ENCODE measurements at places on chromosomes 2 and 18.

- DNase-seq: no peak
Measured at GRCh38 chr2:207217442-207217841, 51.7 kb upstream of the KLF7 start.

GRCh38 chr2:137659616-137660015, 304.7 kb upstream of the HNMT start:
- DNase-seq: peak; percentile 57

DNA sequence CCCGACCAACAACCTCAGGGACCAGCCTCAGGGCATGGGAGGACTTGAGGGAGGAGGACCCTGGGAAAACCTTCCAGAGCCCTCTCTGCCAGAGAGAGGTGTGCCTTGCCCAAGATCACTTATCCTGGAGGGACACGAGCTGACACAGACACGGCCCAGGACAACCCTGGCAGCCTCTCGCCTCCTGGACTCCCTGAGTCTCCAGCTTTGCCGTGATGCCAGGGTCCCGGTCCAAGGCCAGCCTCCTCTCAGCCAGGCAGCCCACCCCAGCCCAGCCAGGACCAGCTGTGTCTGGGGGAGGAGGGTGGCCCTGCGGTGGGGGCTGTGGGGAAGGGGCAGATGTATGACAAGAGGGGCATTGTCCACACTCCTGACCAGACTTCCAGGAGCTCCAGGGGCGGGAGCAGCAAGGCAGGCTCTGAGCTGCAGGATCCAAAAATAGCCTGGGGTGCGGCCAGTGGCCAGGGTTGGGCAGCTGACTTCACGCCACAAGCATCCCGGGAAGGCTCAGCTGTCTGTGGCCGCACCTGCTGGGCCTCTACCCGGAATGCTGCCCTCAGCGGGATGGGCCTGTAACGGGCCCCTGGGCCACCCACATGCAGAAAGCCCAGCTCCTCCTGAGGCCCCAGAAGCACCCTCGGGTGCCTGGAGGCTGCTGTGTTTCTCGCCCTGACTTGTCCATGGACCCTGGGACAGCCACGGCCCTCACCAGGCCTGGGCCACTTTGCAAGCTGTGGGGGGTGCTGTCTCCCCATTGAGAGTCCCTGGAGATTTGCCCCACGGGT, 65.5 kb upstream of the GPC1 start:
- DNase-seq: peak; percentile 98

GRCh38 chr2:30978044-30978443, 160.2 kb downstream of the GALNT14 start:
- DNase-seq: no peak

- DNase-seq: no peak
Measured at GRCh38 chr2:33343387-33343895, 133.0 kb upstream of the RASGRP3 start.

GRCh38 chr2:237588044-237588696, 2.4 kb downstream of the RAB17 start:
- no peak for DNase-seq

GRCh38 chr18:24878289-24878688, 417.9 kb downstream of the HRH4 start:
- peak; percentile 59 for DNase-seq

- no peak for DNase-seq
Measured at GRCh38 chr18:22939649-22940048, 6.5 kb downstream of the RBBP8 start.

- DNase-seq: no peak
Measured at GRCh38 chr2:11923935-11924334, 177.5 kb downstream of the LPIN1 start.

- DNase-seq: no peak
Measured at GRCh38 chr18:76978616-76979015, 154.0 kb downstream of the MBP start.

GRCh38 chr2:62344472-62344871, 148.6 kb downstream of the B3GNT2 start:
- DNase-seq: no peak

DNA sequence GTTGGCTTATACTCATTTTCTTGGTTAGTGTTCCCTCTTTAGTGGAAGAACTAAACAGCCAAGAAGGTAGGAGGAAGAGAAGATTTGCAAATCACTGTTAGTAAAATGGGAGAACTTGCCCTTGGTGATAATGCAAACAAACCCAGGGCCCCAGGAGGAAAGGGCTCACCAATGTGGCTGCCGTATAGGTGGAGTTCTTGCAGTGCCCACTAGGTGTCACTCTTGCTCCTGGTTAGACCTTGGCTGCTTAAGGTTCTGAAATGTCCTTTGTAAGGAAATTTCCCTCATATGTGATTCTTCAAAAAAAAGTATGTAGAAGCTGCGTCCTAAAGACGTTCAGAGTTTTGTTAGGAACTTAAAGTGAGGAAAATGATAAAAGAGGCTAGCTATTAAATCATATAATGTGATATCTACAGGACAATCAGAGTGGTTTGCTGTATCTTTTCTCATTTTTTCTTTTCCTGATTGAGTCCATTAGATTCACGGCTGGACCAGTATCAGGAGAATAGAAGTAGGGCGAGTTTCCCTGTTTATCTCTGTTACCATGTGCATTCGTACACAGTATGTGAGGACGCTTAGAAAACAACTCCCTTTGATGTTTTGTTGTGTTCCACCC, 48.6 kb downstream of the RPIA start:
- peak; percentile 79 for DNase-seq

- DNase-seq: no peak
Measured at GRCh38 chr2:9076210-9076609, 72.7 kb upstream of the MBOAT2 start.

DNA sequence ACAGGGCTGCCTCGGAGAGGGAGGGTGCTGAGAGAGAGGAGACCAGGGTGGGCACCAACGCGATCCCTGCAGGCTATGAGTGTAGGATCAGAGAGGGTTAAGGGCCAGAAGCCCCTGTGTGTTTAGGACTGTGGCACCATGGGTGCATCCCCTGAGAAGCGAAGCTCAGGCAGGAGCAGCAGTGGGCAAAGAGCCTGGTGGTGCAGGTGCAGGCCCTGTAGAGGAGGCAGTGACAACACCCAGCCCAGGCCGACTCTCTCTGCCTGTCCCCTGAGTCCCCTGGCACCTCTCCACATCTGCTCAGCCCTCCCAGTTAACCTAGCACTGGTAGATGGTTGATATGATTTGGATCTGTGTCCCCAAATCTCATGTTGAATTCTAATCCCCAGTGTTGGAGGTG, 139.8 kb downstream of the RNF152 start:
- DNase-seq: no peak

- DNase-seq: no peak
Measured at GRCh38 chr2:696999-697627, 19.9 kb upstream of the TMEM18 start.

GRCh38 chr18:22282311-22283115, 113.1 kb downstream of the GATA6 start:
- no peak for DNase-seq

DNA sequence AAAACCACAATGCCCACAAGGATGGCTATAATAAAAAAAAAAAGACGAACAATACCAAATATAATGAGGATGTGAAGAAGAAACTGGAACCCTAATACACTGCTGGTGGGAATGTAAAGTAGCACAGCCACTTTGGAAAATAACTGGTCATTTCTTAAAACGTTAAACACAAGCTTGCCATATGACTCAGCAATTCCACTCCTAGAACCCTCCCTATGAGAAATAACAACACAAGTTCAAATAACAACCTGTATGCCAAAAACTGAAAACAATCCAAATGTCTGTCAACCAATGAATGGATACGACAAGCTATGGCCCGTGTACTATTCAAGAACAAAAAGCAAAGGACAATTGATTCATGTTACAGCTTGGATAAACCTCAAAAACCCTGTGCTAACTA, 7.0 kb upstream of the ALPK2 start:
- DNase-seq: peak; percentile 35

DNA sequence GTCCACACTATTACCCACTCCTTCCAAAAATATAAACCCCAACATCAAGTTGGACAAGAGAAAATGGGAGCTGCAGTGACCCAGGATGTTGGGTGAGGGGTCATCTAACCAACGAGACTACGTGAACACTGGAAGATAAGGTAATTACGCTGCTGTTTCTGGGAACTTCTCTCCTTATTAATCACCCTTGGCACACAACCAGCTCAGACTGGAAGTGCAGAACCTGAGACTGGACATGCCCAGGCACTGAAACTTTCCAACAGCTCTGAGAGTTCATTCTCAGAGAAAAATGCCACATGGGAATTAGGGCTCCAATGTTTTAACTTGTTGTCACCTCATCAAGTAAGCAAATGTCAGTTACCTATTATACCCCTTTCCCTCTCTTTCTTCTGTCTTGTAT, 135.3 kb downstream of the CCDC148 start:
- DNase-seq: no peak

DNA sequence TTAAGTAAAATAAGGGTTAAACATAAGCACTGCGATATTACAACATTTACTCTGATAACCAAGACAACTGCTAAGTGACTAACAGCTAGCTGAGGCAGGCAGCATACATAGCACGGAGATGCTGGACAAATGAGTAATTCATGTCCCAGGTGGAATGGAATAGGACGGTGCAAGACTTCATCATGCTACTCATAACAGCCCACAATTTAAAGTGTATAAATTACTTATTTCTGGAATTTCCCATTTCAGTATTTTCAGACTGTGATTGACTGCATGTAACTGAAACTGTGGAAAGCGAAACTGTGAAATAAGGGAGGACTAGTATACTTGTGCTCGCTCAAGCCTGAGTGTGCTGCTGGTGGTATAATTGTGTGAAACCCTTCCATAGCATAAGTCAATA, 12.9 kb downstream of the IER3IP1 start:
- peak; percentile 55 for DNase-seq

DNA sequence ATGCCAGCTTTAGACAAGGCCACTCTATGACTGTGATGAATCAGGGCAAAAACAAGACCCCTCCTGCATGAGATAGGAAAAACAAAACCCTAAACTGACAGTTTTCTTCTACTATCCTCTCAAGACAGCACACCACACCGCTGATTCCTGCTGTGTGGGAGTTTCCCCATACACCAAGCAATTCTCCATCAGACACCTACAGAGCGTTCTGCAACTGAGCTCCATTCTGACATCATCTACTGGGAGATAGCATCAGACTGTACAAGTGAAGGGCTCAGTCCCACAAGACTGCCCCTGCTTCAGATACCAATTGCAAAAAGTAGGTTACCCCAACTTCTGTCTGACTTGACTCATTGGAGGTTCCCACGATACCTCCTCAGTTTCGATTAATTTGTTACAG, 130.6 kb downstream of the TSN start:
- no peak for DNase-seq

DNA sequence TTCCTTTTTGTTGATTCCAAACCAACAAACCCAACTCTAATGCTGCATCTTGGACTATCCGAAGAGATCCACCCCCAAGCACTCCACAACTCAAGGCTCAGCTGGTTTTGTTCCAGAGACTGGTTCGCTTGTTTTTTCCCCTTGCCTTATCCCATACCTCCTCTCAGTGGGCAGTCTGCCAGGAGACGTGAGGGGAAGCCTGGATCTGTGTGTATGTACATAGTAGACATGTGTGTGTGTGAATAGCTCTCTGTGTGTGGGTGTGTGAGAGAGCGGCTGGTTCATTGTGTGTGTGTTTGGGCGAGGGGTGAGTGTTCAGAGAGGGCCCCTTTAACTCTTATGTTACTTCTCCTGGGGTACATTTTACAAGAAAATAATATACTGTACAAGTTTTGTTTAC, 94.4 kb downstream of the NRP2 start:
- no peak for DNase-seq

DNA sequence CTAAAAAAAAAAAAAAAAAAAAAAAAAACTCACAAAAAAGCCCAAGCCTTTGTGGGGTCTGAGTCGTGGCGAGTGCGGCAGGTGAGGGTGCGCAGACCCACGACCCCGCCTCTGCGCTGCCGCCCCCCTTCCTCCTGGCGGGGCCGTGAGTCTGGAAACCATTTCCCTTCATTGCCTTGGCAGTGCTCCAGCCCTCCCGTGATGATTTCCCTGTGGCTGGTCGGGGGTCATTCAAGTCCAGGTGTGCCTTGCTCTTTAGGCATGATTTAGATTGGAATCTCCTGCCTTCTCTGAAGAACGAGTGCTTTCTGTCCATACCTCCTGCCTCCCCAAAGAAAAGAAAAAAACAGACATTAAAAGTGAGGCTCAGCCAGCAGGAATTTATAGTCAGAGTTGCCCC, 161.8 kb downstream of the FAM210A start:
- DNase-seq: no peak

DNA sequence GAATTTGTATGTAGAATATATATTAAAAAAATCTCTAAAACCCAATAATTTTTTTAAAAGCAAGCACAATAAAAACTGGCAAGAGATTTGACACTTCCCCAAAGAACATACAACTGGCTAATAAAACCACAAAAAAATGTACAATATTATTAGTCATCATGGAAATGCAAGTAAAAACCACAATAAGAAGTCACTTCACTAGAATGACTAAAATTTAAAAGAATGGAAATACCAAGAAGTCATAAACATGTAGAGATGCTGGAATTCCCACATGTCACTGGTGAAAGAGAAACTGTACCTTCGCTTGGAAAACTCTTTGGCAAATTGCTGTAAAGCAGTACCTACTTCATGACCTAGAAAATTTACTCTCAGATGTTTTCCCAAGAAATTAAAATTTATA, 43.4 kb upstream of the KYNU start:
- DNase-seq: no peak

DNA sequence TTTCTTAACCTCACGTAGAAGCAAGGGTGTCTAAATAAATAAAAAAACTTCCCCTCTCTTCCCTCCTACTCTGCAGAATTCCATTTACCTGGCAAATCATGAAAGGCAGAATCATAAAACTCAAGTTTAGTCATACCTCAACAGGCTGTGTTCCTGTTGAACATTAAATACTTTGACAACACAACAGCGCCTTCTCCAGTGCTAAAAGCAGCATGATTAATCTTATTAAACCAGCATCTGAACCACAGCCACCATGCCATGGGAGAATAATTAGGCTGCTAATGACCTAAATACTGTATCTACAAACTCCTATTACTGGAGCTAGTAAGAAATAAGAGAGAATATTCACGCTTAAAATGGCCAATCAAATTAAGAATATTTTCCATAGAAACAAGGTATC, 68.1 kb downstream of the CDH2 start:
- no peak for DNase-seq

DNA sequence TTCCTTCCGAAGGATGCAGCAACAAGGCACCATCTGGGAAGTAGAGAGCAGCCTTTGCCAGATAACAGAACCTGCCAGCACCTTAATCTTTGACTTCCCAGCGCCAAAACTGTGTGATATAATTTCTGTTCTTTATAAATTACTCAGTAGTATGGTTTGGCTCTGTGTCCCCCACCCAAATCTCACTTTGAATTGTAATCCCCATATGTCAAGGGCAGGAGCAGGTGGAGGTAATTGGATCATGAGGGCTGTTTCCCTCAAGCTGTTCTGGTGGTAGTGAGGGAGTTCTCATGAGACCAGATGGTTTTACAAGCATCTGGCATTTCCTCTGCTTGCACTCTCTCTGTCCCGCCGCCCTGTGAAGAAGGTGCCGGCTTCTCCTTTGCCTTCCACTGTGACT, 899.9 kb downstream of the TRIB2 start:
- no peak for DNase-seq

- DNase-seq: no peak
Measured at GRCh38 chr2:67498931-67499330, 101.8 kb downstream of the ETAA1 start.

GRCh38 chr2:238925281-238925680, 77.4 kb downstream of the TWIST2 start:
- DNase-seq: no peak

All from GM03348 (cell line).